ENCODE measurements at places on chromosomes 4 and X.
A peak's percentile ranks its signal among the peaks of the same experiment; 100 is the strongest.

DNA sequence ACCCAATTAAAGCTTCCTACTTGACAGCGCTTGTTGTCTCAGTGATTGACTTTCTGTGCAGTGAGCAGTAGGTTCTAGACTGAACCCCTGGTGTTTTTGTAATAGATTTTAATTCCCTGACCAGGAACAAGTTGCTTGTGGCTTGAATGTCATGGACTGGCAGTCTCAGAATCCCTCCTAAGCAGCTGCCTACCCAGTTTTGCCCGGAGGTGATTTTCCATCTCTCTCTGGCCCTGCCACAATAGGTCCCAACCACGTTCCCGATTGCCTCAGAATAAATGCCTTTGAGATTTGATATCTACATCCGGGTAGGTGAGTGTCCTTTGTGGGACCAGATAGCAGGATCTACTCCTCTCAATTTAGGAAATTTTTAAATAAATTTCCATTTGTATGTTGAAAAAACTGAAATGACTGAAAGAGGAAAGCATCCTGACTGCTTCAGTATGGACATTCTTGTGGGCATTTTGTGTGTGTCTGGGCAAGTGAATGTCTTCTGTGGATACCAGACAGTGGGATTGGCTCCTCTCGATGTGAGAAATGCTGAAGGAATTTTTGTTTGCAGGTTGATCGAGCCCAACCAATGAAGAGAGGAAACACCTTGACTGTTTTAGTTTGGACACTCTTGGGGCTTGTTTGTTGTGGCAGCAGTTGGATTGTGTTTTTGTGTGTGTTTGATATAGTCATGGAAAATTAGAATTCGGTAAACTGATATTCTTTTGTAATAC is 1607.4 kb downstream of the C4orf33 start:
- no peak for DNase-seq

DNA sequence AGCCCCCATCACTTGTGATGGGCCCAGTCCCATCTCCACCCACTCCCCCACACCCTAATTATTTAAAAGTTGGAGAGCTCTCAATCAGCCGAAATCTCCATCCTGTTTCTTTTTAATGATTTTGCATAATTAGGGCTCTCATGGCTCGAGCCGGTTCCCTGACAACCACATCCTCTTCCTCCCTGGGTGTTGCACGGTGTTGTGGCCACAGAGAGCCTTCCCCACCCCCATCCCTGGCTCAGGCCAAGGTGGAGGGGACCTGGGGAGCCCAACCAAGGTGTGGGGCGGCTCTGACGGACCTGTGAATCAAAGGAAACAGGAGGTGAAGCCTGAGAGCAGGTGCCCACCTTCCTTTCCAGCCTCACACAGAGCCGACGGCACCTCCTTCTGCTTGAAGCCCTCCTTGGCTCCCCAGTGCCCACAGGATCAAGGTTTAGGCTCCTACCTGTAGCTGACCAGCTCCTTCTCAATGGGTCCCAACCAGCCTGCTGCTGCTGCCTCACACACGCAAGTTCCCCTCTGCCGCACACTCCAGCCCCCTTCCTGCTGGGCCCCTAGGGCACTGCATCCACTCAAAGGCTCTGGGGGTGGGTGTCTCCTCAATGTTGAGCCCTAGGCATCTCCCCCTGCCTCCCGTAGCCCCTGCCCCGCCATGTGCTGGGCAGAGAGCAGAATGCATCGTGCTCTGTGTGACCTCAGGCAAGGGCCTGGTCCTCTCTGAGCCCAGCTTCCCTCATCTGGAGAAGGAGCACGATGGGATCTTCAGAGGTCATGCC is 68.7 kb downstream of the WFS1 start:
- DNase-seq = no peak

DNA sequence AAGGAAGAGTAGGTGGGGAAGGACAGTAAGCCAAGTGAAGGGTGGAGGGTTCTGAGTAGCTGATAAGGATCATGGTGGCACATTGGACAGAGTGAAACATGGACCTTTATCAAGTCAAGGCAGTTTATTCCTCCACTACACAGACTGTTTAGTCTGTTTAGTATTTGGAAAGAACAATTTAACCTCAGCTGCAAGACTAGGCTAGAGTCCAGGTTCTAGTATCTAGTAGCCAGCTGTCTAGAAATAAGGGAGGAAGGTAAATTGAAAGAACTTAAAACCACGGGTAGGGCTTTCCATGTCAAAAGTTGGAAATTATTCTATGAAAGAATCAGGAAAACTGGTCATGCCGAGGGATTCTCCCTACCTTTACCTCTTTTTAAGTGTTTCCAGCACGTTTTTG is 140.1 kb upstream of the MED14 start:
- no peak for DNase-seq

DNA sequence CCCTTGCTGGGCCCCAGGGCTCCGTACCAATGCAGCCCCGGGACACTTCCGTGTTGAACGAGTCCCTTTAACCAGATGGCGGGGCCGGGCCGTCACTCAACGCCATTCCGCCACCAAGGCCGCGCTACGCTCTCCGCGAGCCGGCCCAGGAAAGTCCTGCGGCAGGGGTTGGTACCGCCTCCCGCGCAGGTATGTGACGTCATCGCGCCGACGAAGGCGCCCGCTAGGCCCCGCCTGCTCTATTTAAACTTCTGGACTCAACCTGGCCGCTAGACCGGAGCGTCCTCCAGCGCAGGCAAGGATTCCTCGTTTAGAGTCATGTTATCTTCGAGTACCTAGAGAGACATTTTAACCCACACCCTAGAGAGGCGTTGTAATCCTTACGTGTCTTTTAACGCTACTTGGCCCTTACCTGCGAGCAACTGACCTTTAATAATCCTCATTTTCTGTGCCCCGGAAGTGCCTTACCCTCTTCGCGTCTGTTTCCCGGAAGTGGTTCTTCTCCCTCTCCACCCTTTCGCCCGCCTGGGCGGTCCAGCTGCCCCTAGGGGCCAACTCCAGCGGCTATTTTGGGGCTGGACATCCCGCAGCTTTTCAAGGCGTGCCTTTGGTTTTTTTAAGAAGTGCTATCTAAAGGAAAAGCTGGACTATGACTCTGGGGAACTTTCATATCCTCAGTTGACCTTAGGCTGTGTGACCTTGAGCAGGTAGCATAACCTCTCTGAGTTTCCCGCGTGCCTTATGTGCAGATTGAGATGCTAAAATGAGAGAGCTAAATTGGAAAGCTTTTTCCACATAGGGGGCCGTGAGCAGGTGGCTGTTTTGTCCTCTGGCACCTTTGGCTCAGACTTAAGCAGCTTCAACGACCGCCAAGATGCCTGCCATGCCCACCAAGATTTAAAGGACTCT is at the start of gene PNPLA4:
TSS of gene PNPLA4 (minus strand) at position 155 of the 909 bp plus-strand sequence. CDS start 1,294 bp downstream, outside the sequence.
- no peak for DNase-seq

- DNase-seq = no peak
Measured at GRCh38 chrX:41033299-41033698, 51.9 kb upstream of the USP9X start.

- DNase-seq = no peak
Measured at GRCh38 chr4:110224142-110224541, 25.7 kb upstream of the ELOVL6 start.

DNA sequence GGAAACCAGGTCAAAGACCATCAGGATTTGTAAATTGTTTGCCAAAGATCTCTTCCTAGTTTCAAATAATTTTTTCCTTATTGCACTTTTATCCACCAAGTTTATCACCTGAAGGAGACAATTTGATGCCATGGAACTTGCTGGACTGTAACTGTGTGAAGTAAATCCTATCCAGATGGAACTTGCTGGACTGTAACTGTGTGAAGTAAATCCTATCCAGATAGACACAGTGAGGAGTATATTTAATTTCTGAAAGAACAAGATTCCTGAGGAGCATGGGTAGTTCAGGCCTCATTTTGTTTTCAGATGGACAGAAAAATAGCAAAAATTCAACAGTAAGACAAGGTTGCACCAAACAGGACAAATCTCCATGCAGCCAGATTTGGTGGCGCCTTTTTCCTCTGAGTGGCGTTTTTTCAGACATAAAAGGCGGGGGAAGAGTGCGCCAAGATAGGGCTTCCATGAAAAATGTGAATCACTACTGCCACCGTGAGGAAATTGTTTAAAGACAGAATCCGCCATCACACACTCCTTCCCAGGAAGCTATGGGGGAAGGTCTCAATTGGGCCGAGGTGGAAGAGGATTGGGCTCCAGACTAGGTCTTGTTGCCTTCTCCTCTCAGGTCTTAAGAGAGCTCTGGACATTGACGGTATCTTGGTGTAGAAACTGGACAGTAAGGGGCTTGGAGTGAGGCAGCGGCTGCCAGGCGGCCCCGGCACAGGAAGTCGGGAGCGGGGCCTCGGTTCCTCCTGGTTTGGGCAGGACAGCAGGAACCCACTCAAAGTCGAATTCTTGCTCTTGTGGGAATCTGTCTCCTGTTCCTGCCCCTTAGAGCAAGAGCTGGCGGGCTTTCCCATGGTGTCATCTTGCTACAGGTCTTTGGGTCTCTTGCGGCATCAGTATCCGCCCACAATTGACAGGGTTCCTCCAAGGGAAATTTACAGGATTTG is 234.7 kb downstream of the OR13H1 start:
- no peak for DNase-seq

DNA sequence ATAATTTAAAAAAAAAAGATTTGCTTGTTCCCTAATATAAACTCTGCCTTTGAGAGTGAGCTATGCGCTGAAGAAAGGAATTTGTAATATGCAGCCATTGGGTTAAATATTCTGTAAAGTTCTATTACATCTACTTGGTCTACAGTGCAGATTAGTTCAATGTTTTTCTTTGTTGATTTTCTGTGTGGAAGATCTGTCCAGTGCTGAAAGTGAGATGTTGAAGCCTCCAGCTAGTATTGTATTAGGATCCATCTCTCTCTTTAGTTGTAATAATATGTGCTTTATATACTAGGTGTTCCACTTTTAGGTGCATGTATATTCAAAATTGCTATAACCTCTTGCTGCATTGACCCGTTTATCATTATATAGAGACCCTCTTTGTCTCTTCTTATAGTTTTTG is 49.8 kb downstream of the MAGEE1 start:
- no peak for DNase-seq

GRCh38 chr4:134073711-134074110 is 127.9 kb downstream of the PABPC4L start:
- DNase-seq = no peak

GRCh38 chr4:99219072-99219471 is at the start of gene ADH6:
Gene ADH6, minus strand, starts transcription at chr4:99219246. Its CDS starts 94 bp downstream, at chr4:99219152.
- no peak for DNase-seq

DNA sequence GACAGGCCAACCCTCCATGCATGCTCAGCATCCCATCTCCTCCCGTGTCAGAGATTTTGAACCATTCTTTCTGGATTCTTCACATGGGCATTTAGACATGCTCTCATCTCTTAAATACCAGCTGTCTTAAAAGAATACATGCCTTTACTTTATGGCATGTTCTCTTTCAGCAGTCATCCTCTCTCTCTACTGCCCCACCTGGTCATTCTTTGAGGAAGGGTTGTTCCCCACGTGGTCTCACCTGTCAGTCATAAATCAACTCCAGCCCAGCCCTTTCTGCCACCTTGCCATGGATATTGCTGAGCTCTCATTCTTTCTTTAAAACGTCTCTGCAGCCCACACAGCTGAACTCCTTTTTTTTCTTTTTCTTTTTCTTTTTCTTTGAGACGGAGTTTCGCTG is 111.3 kb downstream of the ARHGAP10 start:
- no peak for DNase-seq

GRCh38 chrX:20361890-20362262 is 95.2 kb upstream of the RPS6KA3 start:
- no peak for DNase-seq

- DNase-seq = peak; percentile 74
Measured at GRCh38 chr4:26248647-26249046, 72.2 kb upstream of the RBPJ start.

DNA sequence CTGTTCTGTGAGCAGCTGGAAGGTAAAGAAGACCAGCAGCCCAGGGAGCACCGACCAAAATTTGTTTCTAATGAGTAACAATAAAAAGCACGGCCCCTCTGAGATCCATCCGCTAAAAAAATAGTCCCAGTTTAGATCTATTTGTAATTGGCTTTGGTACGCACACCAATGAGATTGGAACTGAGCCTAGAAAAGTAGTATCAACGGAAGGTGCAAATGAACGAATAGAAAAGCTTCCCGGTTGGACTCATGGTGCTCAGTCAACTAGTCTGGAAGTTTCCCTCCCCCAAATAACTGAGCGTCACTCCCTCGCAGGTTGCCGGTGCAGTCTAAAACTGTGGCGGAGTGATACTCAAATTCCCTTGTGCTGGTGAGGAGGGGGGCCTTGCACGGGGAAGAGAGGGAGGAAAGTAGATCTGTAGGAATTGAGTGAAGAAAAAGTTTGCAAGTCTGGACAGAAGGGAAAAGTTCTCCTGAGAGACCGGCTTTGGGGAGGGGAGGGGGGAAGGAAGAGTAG is at the start of gene COL4A5:
TSS of gene COL4A5 (plus strand) at position 413 of the 517 bp plus-strand sequence. CDS start 288 bp downstream, outside the sequence.
- peak; percentile 81 for DNase-seq

DNA sequence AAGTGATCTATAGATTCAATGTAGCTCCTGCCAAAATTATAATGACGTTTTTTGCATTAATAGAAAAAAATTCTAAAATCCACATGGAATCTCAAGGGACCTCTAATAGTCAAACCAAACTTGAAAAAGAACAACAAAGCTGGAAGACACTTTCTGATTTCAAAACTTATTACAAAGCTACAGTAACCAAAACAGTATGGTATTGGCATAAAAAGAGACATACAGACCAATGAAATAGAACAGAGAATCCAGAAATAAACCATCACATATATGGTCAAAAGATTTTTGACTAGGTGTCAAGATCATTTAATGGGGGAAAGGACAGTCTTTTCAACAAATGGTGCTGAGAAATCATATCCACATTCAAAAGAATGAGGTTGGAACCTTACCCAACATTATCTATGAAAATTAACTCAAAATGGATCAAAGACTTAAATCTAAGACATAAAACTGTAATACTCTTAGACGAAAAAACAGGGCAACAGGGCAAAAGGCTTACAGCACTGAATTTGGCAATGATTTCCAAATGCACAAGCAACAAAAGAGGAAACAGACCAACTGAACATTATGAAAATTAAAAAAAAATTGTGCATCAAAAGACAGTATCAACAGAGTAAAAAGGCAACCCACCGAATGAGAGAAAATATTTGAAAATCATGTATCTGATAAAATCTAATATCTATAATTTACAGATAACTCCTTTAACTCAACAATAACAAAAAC is 3.9 kb downstream of the FBXO8 start:
- DNase-seq = no peak

GRCh38 chr4:46852800-46853199 is 56.2 kb downstream of the COX7B2 start:
- no peak for DNase-seq

DNA sequence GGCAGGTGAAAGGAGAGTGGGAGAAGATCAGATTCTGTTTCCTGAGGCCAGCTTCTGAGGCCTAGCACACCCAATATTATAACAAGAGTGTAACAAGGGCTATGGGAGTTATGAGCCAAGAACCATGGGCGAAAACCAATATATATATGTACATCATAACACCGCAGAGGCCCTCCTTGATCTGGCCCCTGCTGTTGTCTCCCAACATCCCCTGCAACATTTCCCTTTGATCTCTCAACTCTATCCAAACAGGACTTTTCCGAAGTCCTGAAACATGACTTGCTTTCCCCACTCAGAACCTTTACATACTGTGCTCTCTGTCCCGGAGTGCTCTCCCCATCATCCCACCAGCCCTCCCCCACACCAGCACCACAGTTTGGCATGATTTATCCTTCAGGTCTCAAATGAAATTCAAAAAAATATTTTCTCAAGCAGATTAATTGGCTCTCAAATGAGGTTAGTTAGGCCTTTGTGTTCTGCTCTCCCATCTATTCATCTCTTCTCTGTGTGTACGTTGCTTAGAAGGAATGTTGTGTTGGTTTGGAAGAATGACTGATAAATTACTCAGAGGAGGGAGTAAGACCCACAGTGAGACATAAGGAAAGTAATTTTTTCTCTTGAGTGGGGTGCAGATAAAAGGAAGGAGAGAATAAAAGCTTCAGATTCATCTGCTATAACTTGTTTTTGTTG is 58.1 kb upstream of the SMIM10 start:
- no peak for DNase-seq

Data from COR-L47 (cell line).